ENCODE measurements at places on chromosomes 1 and 21. TPM values are rescaled to one million over a fixed set of nuclear protein-coding genes. Genes with fewer than 3 reads are reported as not detected.

- DNase-seq, result no peak
Observed at GRCh38 chr21:42568866-42569731, 55.4 kb downstream of the SLC37A1 start.

DNA sequence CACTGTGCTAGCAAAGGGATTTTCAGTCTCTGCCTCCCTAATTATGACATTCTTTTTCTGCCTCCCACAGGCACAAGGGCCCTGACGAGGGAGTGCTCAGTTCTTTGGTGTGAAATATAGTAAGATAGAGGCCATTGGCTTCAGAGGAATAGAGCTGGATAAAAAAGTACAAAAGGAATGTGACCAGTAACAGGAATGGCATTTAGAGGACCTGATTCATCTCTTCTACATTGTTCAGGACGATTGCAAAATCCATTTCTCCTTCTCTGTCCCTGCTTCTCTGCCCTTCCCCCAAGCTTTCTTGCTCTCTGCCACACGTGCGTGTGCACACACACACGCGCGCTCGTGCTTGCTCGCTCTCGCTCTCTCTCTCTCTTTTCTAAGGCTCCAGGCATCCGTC, 668.2 kb downstream of the KIF26B start:
- DNase-seq, result no peak

DNA sequence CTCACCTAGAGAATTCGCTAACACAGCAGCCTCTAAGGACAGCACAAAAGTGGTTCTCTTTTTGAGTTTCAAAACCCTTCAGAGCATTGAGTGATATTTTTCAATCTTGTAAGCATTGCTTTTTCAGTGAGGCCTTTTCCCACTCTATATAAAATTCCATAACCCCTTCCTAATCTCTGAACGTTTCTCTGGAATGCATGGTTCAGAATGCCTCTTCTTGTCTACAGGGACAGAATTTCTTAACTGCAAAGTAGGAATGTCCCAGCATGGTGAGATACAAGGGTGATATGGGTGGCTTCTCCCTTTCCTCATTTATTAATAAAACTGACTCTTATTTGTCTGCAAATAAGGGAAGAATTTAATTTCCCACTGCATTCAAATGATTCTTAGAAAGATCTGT, 377.9 kb downstream of the LTN1 start:
- DNase-seq, result no peak

GRCh38 chr1:231416901-231417300, 5.2 kb downstream of the EGLN1 start:
- no peak for DNase-seq

GRCh38 chr1:154391086-154391770, 13.9 kb upstream of the IL6R start:
- no peak for DNase-seq

- peak; percentile 7 for DNase-seq
Observed at GRCh38 chr1:224245188-224245587, 62.1 kb downstream of the DEGS1 start.

DNA sequence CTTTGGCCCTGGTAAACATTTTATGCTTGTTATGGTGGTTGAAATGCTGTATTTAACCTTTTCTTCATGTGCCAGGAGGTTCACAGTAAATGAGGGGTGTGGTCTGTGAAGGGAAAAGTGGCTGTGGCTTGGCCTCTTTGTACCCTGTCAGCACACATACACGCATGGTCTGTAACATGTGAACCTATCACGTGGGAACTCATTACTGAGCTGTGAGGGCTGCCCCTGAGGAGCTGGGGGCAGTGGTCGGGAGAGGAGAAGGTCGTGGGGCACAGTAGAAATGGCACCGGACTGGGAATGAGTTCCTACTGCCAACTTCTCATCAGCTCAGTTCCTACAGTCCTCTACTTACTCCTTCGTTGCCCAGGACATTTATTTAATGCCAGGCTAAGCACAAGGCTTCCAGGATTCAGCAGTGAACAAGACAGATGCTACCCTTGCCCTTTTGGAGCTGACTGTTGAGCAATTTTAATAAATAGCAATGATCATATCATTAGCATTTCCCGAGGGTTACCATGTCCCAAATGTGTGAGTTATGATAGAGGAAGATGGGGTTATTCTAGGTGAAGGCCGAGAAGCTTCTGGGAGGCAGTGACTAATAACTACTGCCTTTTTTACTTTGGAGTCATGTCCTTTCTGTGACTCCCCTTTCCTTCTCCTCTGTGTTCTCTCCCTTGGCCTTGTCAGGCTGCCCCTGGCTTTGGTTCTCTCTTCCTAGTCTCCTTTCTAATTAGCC, 38.8 kb downstream of the DDR2 start:
- no peak for DNase-seq

GRCh38 chr1:2195785-2196184, 1.2 kb upstream of the FAAP20 start:
- DNase-seq, result no peak

GRCh38 chr1:246797597-246797996, 73.4 kb downstream of the SCCPDH start:
- no peak for DNase-seq

- DNase-seq, result no peak
Observed at GRCh38 chr1:110903853-110904500, 31.0 kb downstream of the CD53 start.

DNA sequence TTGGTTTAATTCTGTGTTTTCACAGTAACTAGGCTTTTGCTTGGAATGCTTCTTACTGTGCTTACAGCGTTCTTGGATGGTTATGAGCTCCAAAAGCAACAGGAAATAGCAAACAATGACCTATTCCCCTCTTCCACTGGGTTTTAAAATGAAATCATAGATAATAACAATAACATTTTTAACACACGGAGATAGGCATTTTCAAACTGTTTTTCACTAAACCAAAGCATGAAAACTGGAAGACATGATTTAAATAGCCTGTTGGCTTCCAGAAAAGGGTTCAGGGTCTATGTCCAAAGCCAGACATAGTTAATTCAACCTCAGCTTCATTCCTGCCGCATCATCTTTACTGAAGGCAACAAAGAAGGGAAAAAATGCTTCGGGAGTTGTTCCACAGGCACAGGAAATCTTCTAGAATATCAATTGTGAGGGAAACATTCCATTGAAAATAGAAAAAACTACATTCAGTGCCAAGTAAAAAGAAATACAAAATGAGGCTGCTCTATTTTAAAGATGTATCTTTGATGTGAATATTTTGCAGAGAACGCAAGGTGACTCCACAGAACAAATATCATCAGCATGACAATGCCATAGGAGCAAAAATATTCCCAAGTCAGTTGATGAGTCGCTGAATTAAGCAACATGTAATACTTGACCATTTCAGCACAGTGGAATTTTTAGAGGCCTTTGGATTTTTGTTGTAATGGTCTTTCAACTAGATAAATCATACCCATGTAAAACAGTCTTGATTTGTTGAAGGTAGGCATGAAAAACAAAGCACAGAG, 80.7 kb downstream of the NID1 start:
- no peak for DNase-seq

DNA sequence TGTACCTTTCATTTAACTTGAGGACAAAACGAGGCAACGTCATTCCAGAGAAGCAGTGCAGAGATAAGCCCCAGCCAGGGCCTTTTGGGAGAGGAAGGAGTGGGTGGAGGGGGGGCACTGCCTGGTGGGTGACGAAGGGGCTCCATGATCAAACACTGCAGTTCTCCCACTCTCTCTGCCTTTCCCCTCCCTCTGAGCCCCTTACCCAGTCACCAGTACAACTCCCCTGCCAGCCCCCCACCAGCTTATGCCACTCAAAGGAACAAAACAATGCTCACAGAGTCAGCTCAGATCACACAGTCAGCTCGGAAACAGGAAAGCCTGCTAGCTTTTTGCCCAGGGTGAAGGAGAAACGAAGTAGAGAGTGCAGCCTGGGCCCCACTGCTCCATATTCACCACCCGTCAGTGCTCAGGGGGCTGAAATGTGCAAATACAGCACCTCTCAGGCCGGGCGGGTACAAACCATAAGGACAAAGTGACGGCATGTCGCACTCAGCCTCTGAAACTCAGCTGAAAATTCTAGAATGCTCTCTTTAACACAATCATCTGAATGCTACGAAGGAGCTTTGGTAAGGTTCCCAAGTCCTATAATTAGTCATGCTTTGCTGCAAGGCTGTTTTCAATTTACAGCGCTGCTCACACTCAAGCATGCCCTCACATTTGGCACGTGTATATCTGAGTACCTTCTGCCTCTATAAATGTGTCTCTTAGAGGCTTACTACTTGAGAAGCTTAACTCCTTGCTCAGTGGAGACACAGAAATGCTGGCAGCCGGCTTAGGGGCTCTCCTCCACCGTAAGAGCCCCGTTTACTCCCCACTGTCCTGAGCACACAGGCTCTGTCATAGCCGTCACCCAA, 65.8 kb upstream of the RAB4A start:
- no peak for DNase-seq

GRCh38 chr21:41960386-41960785, 6.6 kb upstream of the C2CD2 start:
- DNase-seq, result no peak

GRCh38 chr1:17061486-17061885, 7.7 kb upstream of the SDHB start:
- DNase-seq, result no peak

DNA sequence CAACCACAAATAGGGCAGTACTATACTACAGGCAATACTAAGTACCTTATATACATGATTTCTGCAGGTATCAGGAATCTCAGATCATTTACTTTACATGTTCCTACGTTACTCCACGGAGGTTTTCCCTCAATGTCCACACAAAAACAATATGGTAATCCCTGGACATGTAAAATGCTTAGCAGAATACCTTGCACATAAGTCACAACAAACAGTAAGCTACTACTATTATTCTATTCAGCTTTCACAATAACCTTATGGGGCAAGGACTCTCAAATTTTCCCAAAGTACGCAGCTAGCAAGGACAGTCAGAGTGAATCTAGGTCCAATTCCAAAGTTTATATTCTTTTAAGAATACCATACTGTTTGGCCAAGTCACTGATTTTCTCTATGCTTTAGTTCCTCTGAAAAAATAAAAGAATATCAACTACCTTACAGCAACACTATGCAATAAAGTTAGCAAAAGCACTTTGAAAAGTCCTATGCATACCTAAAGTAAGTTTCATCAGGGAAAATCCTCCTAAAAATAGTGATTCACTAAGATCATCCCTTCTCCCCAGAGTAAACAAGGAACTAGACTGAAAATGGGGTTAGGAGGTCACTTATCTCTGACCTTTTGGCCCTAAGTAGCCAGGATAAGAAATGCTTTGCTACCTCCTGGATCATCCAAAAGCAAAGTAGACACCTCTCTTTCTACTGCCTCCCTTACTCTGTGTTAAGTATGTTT, 67.4 kb downstream of the LUZP1 start:
- DNase-seq, result no peak

DNA sequence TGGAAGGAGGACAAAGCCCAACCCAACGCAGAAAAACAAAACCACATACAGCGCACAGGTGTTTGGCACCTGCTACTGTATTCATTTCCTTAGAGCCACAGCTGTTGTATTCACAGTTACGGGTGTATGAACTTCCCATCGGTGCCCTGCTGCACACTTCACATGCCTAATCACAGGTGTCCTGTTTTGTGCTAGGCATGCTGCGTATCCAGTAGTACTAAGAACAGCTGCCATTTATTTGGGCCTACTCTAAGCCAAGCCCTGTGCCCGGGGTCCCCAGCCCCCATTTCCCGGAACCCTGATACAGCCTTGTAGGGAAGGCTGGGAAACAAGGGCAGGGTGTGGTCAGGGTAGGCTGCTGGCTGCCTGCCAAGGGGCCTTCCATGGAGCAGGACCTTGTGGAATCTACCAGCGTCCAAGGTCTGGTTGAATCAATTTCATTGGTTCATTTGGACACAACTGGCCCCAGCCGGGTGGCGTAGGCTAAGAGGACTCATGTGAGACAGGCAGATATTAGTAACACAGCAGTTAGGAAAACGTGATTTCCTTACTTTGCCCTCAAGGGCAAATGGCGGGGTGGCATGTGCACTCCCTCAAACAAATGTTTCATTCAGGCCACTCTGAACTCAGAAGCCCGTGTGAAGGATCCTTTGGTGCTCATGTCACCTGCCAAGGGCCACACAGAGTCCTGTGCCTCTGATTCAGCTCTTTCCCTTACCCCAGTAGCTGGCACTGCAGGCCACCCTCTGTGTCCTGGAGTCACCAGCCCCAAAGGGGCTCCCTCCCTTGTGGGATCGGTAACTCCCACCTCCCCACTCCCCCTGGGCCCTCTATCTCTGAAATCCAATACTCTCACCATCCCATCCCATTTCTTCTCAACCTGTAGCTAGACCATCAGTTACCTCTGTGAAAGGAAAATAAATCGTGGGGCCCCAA, 986 bp upstream of the RNF186 start:
- no peak for DNase-seq

DNA sequence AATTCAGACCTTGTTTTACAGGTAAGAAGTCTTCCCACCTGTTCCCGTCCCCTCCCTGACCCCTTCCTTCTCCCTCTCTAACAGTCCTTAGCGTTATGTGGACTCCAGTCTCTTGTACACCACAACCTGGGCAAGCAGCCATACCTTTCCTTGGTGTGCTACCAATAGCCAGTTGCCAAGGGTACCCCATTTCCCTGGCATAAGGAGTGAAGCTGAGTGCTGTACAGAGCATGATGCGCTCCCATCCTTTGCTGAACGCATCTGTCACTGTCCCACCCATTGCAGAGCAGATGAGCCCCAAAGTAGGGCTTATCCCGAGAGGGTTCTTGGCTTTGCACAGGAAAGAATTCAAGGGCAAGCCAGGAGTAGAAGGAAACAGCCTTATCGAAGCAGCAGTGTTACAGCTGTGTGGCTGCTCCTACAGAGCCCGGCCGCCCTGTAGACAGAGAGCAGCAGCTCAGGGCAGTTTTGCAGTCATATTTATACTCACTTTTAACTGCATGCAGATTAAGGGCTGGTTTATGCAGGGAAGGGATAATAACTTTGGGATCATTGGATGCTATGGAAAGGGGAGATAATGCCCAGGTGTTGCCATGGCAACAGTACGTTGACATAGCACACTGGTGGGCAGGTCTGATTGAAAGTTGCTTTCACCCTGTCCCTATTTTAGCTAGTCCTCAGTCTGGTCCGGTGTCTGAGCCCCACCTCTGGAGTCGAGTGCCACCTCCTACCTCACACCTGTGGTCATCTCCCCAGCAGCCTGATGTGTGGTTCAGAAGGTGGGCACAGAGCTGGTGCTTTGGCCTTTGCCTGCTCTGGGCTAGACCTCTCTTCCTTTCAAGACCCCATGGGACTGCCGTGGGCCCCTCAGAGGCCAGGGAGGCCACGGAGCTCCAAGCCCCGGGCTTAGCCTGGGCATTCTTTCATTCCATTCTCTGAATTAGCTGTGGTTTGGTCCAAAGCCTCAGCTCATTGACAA, 5.1 kb downstream of the FHAD1 start:
- DNase-seq, result no peak

DNA sequence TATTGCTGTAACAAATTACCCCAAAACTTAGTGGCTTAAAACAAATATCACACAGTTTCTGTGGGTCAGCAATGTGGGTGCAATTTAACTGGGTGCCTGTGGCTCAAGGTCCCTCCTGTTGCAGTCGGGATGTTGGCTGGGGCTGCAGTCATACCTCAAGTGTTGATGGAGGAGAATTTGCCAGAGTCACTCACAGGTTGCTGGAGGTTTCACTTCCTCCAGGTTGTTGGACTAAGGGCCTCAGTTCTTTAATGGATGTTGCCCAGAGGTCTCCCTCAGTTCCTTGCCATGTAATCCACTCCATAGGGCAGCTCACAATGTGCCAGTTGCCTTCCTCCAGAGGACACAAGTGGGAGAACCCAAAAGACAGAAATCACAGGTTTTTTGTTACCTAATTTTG, 2.5 kb upstream of the TAF13 start:
- no peak for DNase-seq

Gene CENPF
- total RNA-seq, result 4.1 TPM

Gene GPR52
- 11.9 TPM for total RNA-seq

Gene PLCH2
- 20.2 TPM for total RNA-seq

Gene GNG4
- 0.22 TPM for total RNA-seq

Gene HUNK
- 1.1 TPM for total RNA-seq

All from T-cell (primary cell).